ENCODE measurements at places on chromosomes 7 and 10.

GRCh38 chr7:995571-995970 lies 12.6 kb downstream of the CYP2W1 start:
- DNase-seq, result no peak

DNA sequence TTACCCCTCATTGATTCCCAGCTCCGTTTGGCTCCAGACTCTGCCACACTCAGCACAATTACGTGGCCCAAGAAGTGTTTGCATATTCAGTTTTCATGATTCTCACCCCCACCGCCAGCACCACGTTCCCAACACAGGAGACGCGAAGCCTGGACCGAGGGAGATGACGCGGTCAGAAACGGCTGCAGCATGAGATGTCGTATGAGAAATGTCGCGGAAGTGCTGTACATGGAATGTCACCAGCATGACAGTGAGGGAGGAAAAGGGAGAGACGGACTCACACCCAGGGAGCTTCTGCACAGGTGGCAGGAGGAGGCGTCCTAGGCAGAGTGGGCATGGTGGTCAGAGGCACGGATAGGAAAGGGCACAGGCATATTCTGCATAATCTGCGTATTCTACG lies 188.3 kb downstream of the WDR37 start:
- no peak for DNase-seq

- DNase-seq, result no peak
Observed at GRCh38 chr7:85471307-85471706, 284.5 kb upstream of the SEMA3D start.

- no peak for DNase-seq
Observed at GRCh38 chr10:772227-772637, 82.8 kb upstream of the DIP2C start.

- no peak for DNase-seq
Observed at GRCh38 chr7:16661924-16662323, 15.9 kb downstream of the BZW2 start.

DNA sequence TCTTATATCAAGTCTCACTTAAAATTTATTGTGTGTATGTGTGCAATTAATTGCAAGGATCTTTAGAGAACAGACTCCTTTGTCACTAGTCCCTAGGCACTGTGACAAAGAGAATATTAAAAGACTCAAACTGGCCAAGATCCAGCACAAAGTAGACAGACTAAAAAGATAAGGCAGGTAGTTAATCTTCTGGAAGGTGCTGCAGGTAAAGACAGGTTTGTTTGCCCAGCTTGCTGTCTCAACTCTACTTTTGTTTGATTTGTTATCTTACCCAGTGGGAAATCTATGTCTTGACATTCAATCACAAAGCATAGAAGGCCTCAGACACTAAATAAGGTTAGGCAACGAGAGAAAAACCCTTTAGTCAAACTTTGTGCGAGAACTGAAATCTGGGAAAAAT lies 807.9 kb upstream of the LRRN3 start:
- no peak for DNase-seq

DNA sequence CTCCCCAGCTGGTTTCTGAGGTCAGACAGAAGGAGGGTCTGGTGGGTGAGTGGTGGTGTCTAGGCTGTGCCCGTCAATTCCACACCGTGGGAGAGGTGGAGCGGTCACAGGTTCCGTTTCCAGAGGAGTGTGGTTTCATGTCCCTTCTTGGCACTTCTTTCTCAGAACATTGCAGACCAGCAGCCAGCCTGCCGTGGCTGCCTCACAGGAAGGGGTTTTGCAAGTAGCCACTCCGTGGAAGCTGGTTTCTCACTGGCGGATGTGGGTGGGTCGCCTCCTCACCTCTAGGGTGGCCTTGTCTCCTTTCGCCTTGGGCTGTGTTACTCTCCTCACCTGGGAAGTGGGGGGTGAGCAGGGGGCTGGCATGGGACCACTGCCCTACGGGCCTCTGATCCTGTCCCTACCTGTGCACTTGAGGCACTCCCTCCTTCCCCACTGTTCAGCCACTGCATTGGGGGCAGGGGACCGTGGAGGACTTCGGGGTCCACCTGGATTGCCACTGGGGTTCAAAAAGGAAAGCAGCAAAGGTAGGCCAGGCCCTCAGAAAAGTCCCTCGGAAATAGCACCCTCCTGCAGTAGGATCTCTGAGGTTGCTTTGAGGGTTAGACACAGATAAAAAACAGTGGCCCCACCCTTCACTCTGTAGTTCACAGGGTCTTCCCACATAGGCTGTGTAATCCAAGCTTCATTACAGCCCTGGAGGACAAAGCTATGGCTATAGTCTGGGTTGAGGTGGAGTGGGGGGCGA lies 33.9 kb downstream of the TSPAN14 start:
- DNase-seq, result no peak

- no peak for DNase-seq
Observed at GRCh38 chr10:96390460-96390864, 31.7 kb upstream of the OPALIN start.

DNA sequence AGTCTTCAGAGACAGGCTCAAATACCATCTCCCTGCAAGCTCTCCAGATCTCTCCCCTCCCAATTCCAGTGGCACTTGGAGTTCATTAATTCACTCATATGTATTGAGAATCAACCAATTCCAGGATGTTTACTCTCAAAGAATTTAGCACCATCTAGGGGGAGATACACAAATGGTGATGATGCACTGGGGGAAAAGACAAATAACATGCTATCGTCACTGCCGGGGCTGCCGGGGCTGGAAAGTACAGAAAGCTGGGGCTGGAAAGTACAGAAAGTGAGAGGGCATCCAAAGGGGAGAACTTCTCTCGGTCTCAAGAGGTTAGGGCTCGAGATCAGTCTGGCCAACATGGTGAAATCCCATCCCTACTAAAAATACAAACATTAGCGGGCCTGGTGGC lies 118.7 kb downstream of the MKX start:
- DNase-seq, result no peak

- DNase-seq, result no peak
Observed at GRCh38 chr7:108600399-108600798, 30.7 kb downstream of the DNAJB9 start.

DNA sequence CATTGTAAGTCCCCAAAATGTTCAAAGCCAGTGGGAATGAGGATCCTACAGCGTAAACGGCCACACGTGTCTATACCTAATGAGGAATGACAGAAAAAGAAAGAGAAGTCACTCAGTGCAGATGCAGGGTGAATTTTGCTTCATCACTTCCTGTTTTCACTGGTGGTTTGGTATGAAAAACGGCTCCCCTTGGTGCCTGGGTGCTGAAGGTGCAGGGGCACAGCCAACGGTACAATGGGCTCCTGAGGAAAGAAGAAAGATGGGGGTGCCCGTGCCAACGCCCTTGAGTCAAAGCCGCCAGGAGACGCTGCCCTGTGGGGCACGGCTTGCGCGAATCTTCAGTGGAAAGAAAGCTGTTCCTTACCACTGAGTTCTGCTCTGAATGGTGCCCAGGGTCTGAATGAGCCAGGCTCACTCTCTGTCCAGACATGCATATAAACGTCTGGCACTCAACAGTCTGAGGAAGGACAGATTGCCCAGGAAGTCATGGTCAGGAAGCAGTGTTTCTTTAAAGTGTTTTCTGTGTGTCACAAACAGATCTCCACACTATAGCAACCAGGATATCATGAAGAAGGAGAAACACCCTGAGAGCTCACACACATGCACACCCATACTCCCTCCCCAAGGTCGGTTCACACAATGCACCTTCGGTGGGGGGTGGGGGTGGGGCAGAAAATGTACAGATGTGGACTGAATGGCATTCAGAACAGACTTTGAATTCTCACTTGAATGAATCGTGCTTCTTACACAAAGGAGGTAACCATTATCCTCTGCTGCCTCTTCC lies 105.8 kb downstream of the ELMO1 start:
- no peak for DNase-seq

- DNase-seq, result peak; percentile 98
Observed at GRCh38 chr10:125060826-125061556, 99.4 kb downstream of the CTBP2 start.

DNA sequence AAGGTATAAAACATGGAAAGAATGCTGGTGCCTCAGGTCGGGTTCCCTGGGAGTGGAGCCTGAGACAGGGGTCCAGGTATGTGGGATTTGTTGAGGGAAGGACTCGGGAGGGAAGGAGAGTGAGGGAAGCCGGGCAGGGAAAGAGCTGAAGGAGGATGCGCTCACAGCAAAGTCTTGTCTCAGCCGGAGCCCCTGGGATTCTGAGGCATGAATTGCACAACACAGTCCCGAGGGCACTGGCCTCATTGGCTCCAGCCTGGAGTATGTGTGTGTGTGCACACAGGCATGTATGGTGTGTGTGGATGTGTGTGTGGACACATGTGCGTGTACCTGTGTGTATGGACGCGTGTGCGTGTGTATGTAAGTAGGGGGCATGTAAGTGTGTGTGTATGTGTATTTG lies 87.4 kb downstream of the WDFY4 start:
- no peak for DNase-seq

DNA sequence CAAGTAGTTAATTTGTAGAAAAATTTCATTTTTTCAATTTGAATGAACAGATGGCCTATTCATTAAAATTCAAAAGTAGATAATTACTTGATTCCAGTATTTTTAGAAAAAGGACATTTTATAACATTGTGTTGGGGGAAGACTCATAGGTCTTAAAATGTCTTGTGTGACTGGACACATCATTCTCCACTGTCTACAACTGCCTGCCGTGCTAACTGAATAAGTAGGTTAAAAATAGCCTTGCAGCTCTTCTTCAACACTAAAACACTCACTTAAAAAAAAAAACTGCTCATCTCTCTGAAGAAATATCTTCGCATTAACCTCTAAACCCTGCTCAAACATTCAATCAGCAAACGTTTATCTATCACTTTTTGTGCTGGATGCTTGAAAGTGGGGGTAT lies 253.8 kb downstream of the CSTF2T start:
- DNase-seq, result no peak

DNA sequence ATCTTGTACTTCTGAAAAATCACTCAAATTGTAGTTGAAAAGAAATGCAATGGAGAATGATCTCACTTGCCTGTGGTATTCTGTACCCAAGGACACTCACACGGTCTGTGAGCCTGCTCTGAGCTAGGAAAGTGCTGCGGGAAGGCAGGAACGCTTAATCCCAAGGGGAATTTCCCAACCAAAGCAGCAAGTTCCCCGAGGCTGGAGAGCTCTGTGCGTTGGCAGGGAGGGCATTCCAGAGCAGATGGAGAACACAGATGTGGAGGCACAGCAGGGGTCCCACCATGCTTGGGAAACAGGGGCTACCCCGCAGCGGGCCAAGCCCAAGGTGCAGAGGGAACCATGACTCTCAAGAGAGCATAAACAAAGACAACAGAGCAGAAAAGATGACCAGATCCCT lies 13.6 kb downstream of the SVIL start:
- DNase-seq, result peak; percentile 90

DNA sequence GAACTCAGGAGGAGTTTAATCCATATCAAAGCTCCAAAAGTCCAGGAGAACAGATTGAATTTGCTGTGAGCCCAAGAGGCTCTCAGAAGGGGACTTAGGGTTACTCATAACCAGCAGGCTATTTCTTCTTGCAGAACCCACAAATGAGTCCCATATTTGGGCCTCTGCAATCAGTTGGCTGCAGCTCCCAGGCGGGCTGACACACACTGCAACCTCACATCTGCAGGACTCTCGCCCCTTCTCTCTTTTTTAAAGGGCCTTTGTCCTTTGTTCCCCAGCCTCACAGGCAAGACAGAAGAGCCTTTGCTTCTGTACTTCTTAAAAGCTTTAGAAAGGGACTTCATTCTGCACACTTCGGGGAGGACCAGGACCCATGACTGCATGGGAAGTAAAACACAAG lies 26.7 kb downstream of the CREB3L2 start:
- peak; percentile 71 for DNase-seq

- no peak for DNase-seq
Observed at GRCh38 chr10:84059526-84059925, 79.8 kb upstream of the GHITM start.

- DNase-seq, result peak; percentile 81
Observed at GRCh38 chr7:39735903-39736302, 112.5 kb downstream of the RALA start.

DNA sequence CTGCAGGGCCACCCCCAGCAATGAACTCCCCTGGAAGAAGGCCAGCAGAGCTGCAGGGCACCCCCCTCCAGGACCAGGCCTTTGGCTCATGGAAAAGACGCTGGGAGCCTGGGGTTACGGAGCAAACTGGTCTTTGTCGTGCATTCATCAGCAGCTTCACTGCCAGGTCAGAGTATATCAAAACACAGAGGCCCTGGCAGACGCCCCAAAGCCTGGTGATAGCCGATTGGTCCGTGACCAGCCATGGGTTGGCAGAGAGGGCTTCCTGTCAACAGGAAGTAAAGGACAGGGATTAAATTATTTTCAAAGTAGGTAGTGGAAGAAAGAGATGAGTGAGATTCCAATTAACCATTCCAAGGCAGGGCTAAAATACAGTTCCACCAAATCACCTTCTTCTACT lies 9.0 kb downstream of the PRKAG2 start:
- DNase-seq, result no peak

GRCh38 chr10:124088915-124089314 lies 4.5 kb downstream of the CHST15 start:
- no peak for DNase-seq

DNA sequence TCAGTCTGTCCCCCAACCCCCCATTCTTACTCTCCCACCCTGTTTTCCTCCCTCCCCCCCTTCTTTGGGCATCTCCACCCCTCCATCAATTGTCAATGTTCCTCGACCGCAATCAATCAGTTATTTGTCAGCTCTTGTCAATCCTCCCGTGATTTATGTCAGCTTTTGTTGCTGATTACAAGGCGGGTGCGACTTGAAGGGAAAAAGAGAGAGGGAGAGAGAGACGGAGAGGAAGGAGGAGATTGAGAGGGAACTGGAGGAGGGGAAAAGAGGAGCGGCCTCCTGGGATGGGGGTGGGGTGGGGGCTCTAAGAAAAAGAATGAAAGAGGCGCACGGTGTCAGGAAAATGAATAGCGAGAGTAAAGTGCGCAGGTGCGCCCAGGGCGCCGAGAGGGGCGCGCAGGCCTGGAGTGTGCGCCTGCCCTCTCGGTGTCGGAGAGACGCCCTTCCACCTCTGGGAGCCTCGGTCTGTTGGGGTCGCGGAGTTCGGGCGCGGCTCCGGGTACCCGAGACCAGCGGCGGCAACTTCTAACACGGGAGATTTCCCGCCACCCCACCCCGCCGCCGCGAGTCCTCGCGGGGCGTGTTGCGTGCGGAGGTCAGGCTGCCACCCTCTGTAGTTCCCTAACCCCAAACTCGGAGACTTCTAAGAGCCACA lies 1.1 kb upstream of the ZNF503 start:
- DNase-seq, result no peak

All from fibroblast of skin of scalp (primary cell).